Nephron progenitor cell (in vitro differentiated cells): ENCODE measurements at places on chromosomes 7 and 10.

DNA sequence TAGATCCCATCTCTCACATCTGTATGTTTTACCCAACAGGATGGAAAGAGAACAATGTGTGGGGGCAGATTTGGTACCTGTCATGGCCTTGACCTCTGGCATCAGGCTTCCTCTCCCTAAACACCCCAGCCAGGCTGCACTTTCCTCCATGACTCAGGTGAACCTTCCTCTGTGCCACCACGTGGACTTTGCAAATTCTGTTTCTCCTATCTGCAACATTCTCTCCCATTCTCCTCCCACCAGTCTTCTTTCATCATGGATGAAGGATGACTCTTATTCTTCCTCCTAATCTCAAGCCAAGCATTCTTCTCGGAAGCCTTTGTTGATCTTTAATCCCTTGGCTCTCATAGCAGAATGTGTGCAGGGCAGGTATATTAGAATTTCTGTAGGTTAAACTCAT is 355.4 kb downstream of the KCNMA1 start:
- H3K4me3 ChIP-seq = no peak overlapping the region
- H3K4me1 ChIP-seq = peaks cover 43% of the 10 kb centered on the region
- peaks cover 11% of the 10 kb centered on the region for H3K36me3 ChIP-seq
- DNase-seq = no peak

DNA sequence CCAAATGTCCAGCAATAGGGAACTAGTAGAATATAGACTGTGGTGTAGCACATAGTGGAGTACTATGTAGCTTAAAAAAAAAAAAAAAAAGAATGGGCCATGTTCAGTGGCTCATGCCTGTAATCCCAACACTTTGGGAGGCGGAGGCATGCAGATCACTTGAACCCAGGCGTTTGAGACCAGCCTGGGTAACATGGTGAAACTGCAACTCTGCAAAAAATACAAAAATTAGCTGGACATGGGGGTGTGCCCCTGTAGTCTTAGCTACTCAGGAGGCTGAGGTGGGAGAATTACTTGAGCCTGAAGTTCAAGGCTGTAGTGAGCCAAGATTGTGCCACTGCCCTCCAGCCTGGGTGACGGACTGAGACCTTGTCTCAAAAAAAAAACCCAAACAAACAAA is 64.4 kb downstream of the CHN2 start:
- peaks cover 17% of the 10 kb centered on the region for H3K4me1 ChIP-seq
- no peak overlapping the region for H3K4me3 ChIP-seq
- DNase-seq = no peak
- no peak overlapping the region for H3K27ac ChIP-seq

DNA sequence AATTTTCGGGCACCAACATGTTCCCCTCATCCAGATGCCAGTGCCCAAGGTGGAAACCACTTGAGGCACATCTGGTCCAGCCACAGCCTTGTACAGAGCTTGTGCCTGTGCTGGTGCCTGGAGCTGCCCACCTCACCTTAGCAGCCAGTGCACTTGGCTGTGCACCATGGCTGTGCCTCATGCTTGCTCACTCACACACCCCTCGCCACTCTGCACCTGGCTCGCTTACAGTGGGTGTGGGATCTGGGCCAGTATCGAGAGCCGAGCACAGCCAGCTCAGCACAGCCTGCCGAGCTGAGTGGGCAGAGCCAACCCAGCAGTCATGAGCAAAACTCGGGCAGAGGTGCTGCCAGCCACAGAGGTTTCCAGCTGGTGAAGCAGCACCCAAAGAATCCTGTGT is 139.9 kb upstream of the NUPR2 start:
- H3K27me3 ChIP-seq = peaks cover 3% of the 10 kb centered on the region
- no peaks in the 10 kb centered on the region for H3K36me3 ChIP-seq
- H3K4me1 ChIP-seq = no peaks in the 10 kb centered on the region
- H3K27ac ChIP-seq = no peak overlapping the region
- no peak for DNase-seq

- no peak overlapping the region for H3K4me3 ChIP-seq
- H3K36me3 ChIP-seq = peaks cover 44% of the 10 kb centered on the region
- H3K4me1 ChIP-seq = peaks cover 5% of the 10 kb centered on the region
- H3K27me3 ChIP-seq = peaks cover 14% of the 10 kb centered on the region
Observed at GRCh38 chr10:6328699-6329423, 126.1 kb downstream of the PFKFB3 start.

GRCh38 chr10:71268247-71268691 is 50.8 kb upstream of the SLC29A3 start:
- peaks cover 87% of the 10 kb centered on the region for H3K4me1 ChIP-seq
- peak overlapping the region; percentile 57 for H3K27ac ChIP-seq
- H3K36me3 ChIP-seq = no peaks in the 10 kb centered on the region
- peaks cover 5% of the 10 kb centered on the region for H3K27me3 ChIP-seq
- peak; percentile 41 for DNase-seq

GRCh38 chr10:62843600-62843999 is 27.4 kb upstream of the EGR2 start:
- no peak for DNase-seq
- H3K27me3 ChIP-seq = peaks cover 5% of the 10 kb centered on the region
- H3K36me3 ChIP-seq = no peaks in the 10 kb centered on the region
- no peaks in the 10 kb centered on the region for H3K4me1 ChIP-seq

GRCh38 chr7:6252341-6252746 is 20.1 kb downstream of the CYTH3 start:
- no peaks in the 10 kb centered on the region for H3K36me3 ChIP-seq
- DNase-seq = no peak
- no peak overlapping the region for H3K27ac ChIP-seq
- H3K27me3 ChIP-seq = no peaks in the 10 kb centered on the region
- no peak overlapping the region for H3K4me3 ChIP-seq

DNA sequence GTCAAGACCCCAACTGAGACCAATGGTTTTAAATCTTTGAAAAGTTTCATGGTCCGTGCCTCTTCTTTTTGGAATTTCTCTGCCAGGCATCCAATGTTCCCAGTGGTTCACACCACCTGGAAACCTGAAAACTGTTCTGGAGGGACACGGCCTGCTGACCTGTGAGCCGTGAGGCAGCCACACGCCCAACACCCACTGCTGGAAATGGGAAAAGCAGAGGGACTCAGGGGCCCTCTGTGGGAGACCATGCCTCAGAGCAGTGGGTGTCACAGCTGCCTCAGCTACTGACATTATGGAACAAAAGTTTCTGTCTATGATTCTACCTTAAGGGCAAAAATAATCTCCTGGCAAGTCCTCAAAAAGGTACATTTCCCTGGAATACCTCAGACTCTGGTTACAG is 70.4 kb upstream of the VIPR2 start:
- H3K4me1 ChIP-seq = no peaks in the 10 kb centered on the region
- H3K4me3 ChIP-seq = no peak overlapping the region
- no peak overlapping the region for H3K27ac ChIP-seq
- H3K36me3 ChIP-seq = no peaks in the 10 kb centered on the region

GRCh38 chr10:21387868-21388267 is 137.6 kb downstream of the SKIDA1 start:
- no peak overlapping the region for H3K4me3 ChIP-seq
- peaks cover 5% of the 10 kb centered on the region for H3K4me1 ChIP-seq
- no peaks in the 10 kb centered on the region for H3K36me3 ChIP-seq
- H3K27ac ChIP-seq = peak overlapping the region; percentile 55
- H3K27me3 ChIP-seq = peaks cover 4% of the 10 kb centered on the region

GRCh38 chr10:111953949-111954348 is 229.6 kb downstream of the GPAM start:
- no peak overlapping the region for H3K4me3 ChIP-seq
- DNase-seq = no peak
- H3K27me3 ChIP-seq = no peaks in the 10 kb centered on the region

DNA sequence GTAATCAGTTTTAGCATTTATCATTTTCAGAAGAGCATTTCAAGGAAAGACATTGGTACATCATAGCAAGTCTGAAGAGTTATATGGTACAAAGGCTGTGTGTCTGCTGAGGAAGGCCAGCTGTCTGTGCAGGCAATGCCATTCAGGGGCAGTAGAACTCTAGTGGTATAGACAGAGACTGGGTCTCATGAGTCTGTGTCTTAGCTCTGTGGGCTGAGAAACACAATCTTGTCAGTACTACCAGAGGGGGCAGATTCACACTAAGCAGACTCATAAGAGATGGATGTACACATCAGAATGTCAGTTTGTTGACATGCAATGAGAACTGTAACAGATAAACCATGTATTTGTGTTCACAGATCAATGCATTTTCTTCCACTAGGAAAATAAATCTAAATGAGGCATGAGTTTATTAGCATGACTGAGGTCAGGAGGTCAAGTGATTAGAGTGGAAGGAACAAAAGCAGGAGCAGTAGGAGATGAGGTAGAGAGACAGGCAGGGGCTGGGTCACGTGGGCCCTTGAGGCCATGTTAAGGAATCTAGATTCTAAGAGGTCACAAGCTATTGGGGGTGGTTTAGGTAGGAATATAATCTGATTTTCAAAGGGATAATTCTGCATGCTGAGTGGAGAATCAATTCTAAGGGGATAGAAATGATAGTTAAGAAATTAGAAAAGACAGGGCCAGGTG is 7.5 kb upstream of the GGCT start:
- no peak for DNase-seq
- H3K27me3 ChIP-seq = peaks cover 9% of the 10 kb centered on the region
- peaks cover 7% of the 10 kb centered on the region for H3K4me1 ChIP-seq
- no peak overlapping the region for H3K27ac ChIP-seq
- H3K4me3 ChIP-seq = no peak overlapping the region

- peaks cover 47% of the 10 kb centered on the region for H3K4me1 ChIP-seq
- H3K27me3 ChIP-seq = peaks cover 3% of the 10 kb centered on the region
- H3K36me3 ChIP-seq = peaks cover 6% of the 10 kb centered on the region
- H3K4me3 ChIP-seq = peak overlapping the region; percentile 84
Observed at GRCh38 chr10:103193820-103194529, 903 bp upstream of the NT5C2 start.

GRCh38 chr10:102422545-102423129 is 2.0 kb downstream of the FBXL15 start:
- peak; percentile 76 for DNase-seq
- peaks cover 28% of the 10 kb centered on the region for H3K4me1 ChIP-seq
- peaks cover 31% of the 10 kb centered on the region for H3K27me3 ChIP-seq
- no peaks in the 10 kb centered on the region for H3K36me3 ChIP-seq

DNA sequence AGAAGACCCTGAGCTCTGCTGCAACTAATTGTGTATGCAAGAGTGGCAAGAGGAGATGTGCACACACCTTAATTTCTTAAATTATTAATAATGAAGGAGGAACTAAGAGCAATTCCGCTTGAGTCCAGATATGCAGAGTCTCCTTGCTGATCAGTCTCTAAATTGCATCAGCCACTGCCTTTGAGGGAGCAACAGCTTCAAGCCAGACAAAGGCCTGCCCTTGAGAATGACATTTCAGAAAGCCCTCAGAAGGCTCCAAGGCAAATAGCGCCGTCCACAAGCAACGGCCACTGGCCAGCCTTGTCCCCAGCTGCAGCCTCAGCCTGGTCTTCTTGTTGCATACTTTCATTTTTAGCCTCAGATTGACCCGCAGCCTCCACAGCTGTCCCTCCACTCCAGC is 110.6 kb upstream of the RNF32 start:
- no peak overlapping the region for H3K4me3 ChIP-seq
- DNase-seq = no peak
- H3K27ac ChIP-seq = no peak overlapping the region

DNA sequence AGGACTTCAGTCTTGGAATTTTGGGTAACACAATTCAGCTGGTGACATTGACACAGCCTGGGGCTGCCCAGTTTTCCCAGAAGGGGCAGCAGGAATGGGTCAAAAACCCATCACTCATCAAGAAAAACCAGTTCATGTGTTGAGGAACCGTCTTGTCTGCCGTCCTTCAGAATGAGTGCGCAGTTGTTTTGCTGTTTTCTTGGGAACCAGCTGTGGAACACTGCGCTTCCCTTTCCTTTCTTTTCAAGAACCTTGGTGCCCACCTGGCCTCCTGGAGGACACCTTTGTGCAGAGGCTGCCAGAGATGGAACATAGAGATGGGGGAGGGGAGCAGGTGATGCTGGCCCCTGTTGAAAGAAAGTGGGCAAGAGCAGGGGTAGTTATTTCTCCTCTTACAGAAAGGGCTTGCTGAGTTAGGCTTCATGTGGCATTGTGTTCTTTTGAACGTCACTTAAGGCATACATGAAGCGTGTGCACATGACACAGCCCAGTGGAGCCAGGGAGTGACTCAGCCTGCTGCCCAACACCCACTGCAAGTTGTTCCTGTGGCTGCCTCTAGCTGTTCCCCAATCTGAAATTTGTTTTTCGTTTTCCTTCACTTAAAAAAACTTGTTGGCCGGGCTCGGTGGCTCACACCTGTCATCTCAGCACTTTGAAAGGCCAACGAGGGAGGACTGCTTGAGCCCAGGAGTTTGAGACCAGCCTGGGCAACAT is 87.4 kb upstream of the TNS3 start:
- no peaks in the 10 kb centered on the region for H3K36me3 ChIP-seq
- H3K4me1 ChIP-seq = peaks cover 20% of the 10 kb centered on the region
- no peak overlapping the region for H3K27ac ChIP-seq
- H3K27me3 ChIP-seq = peaks cover 32% of the 10 kb centered on the region
- no peak overlapping the region for H3K4me3 ChIP-seq

DNA sequence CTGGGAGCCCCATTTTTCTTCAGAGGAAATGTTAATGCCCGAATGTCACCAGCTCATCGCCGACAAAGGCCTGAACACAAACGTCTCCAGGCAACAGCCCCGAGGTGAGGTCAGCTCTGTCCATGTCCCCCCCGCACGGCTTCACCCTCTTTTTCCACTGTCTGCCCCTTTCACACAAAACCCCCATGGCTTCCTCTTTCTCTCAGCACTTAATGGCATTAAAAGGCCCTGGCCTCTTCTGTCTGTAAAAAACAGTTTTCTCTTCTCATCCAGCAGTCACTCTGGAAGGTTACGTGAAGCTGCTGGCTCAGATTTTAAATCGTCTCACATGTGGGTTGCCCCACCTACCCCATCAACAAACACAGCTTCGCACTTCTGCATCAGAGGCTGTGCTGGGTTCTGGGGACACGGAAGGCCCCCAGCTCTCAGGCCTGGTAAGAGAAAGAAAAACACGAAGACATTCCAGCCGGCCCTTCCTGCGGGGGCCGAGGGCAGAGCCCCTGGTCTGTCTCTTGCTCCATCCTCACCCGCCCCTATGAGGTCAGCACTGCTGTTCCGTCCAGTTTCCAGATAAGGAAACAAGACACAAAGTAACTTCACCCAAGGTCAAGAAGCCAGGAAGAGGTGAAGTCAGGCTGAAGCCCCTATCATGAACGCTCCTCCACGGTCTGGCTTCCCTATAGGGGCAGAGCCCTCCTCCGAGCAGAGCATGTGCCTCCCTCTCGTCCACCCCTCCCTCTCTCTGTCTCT is 91.1 kb upstream of the PDGFA start:
- no peak for DNase-seq
- H3K27me3 ChIP-seq = peaks cover 8% of the 10 kb centered on the region
- peak overlapping the region; percentile 92 for H3K27ac ChIP-seq
- H3K36me3 ChIP-seq = peaks cover 8% of the 10 kb centered on the region

DNA sequence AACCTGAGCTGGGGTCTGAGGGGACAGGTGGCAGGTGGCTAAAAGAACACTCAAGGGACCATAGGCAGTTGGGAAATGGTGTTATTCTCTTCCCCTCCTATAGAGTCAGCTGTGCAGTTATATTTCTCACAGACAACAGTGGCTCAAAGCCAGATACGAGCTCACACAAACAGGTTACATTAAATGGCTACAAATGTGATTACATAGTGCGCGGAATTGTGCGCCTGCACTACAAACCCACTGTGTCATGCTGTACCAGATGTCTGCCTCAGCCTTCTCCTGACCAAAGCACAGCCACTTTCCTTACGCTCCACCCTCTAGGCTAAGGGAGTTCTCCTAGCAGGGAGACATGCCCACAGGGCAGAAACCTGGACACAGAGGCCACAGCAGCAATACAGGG is 387.2 kb downstream of the CNTNAP2 start:
- no peak overlapping the region for H3K27ac ChIP-seq
- no peak overlapping the region for H3K4me3 ChIP-seq
- no peak for DNase-seq
- H3K27me3 ChIP-seq = no peaks in the 10 kb centered on the region
- H3K4me1 ChIP-seq = no peaks in the 10 kb centered on the region
- no peaks in the 10 kb centered on the region for H3K36me3 ChIP-seq
